ENCODE measurements at places on chromosomes 11 and 22.

DNA sequence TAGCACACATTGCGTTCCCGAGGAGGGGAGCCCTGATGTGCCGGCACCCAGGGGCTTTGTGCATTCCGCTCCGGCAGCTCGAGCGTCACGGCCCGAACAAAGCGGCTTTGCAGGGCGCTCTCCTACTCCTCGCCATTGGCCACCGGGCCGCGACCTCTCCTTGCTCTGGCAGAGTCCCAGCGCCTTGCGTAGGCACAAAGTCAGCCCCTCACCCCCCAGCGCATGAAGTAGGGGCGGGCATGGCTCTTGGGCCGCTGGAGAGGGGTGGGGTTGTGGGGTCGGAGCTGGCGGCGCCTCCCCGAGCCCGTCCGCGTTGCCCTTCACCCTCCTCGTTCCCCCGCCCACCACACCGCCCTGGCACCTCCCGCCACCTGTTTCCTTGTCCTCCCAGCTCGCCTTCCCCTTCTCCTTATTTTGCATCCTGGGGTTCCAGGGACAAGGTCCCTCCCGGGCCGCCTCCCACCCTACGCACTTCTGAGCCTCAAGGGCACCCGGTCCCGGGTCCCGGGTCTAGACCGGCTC lies 753 bp upstream of the PPARA start:
- no peak for DNase-seq

- DNase-seq = no peak
These were observed 85.5 kb downstream of the APIP start for GRCh38 chr11:34830648-34831047.

DNA sequence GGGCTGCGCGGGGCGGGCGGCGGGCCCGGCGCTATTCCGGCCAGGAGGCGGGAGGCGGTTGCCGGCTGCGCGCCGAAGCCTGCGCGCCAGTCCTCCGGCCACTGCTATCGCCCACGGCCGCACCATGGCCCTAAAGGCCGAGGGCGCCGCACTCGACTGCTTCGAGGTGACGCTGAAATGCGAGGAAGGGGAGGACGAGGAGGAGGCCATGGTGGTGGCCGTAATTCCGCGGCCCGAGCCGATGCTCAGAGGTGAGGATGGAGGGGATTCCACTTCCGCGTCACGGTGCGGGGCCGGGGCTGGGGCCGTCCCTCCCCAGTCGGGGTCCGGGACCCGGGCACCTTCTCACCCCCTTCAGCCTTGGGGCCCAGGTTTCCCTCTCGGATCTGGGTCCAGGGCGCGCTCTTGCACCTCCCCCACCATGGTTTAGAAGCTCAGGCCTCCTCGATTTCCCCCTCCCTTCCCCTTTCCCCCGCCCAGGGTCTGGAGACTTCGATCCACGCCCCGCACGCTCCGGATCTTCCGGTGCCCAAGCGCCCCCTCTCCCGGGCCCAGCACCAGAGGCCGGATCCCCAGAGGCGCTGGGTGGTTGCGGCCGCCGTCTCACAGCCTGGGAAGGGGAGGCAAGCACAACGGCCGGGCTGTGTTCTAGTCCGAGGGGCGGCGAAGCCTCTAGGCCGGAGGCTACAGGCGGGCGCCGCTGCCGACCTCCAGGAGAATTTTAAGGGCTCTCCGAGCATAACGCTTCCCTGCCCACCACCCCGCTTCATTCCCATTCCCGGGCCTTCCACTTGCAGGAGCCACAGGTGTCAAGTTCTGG lies 517 bp downstream of the SPINDOC start:
- no peak for DNase-seq

GRCh38 chr22:43449205-43449830 lies 37.5 kb downstream of the MPPED1 start:
- DNase-seq = no peak

- DNase-seq = no peak
These were observed 118.8 kb upstream of the CRYBB3 start for GRCh38 chr22:25080855-25081254.

DNA sequence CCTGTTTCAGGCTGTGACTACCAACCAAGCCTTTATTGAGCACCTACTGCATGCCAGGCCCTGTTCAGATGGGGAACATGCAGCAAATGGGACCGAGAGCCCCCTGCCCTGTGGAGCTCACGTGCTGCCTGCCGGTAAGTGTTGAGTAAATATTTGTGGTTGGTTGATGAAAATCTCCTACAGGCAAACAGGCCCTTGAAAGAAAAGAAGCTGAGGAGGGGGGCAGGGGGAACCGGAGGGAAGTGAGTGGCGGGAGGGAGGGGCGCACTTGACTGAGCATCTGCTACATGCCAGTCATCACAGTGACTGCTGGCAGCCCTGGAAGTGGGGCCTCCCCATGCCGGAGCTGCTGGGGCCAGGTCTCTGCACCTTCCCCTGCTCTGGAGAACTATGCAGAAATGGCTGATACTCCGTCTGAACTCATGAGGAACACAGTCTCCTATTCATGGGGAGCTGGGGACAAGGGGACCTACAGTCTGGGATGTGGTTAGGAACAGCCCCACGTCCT lies 34.2 kb downstream of the MACROD1 start:
- DNase-seq = no peak

DNA sequence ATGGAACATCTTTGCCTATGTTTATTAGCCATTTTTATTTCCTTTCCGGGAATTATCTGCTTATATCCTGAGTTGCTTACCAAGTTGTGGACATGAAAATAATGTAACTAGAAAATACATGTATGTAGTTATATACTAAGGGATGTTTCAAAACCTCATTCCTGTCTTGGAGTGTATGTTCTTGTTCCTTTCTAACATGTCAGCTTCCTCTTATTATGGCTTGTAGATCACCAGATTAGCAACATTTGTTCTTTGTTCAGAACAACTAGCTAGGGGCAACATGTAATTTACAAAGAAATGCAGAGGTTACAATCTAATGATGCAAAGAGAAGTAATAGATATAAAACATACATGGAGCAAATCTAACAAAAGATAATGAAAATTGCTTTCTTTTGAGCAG lies 13.1 kb upstream of the TMEM123 start:
- DNase-seq = no peak

GRCh38 chr11:10401696-10402392 lies 53.2 kb upstream of the AMPD3 start:
- DNase-seq = no peak

GRCh38 chr11:63427971-63428508 lies 58.5 kb downstream of the SLC22A9 start:
- no peak for DNase-seq

DNA sequence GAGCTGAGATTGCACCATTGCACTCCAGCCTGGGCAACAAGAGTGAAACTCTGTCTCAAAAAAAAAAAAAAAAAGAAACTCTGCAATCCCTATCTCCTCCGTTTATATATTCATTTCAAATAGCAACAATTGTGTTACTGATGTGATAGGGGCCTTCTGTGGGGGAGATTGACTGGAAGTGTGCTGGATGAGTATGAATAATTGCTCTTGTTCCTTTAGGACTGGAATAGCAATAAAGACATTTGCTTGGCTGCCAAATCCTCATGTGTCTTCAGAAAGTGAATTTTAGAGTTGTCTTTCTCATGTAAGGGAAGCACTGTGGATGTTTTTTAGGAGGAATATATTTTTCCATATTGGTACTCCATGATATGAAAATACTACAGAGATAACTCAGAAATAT lies 21.1 kb upstream of the ME3 start:
- DNase-seq = no peak

DNA sequence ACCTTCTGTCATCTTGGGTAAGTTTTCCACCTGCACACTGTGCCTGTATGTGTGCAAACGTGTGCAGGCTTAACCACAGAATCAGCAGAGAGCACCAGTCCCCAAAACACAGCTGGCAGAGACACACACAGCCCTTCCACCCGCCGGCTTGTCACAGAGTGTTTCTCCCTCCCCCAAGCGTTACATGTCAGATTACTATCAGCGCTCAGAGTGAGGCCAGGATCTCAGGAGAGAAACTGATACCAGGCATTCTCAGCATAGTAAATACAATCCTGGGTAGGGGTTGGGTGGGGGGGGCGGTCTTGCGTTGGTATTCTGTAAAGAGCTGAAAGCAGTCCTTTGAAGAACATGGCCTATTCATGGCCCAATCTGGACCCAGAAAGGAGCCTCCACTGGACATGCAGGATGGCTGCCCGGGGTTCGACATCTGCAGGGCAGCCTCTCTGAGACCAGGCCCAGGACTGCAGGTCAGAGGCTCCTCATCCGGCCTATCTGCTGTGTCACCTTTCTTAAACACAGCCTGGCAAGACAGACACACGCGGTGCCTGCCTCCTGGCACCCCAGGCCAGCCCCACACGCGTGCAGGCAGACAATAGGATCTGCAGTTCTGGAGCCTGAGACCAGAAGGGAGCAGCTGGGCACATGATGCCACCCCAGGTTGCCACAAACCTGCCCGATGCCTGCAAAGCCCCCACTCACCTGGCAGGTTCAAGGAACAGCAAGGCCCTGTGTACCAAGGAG lies 1.7 kb downstream of the OSBPL5 start:
- no peak for DNase-seq

All from stimulated activated CD8-positive, alpha-beta memory T cell treated with anti-CD3 and anti-CD28 coated beads, Interleukin-7, amount 100 ng/mL, for 1 hour (primary cell).